ENCODE measurements at places on chromosomes 4 and X. TPM values are rescaled to one million over a fixed set of nuclear protein-coding genes. Genes with fewer than 3 reads are reported as not detected.

Gene CSAG1
- not detected for total RNA-seq

Gene CENPI
- total RNA-seq = 1.2 TPM

Gene GPR119
- total RNA-seq = not detected

- DNase-seq = no peak
These were observed 20.7 kb downstream of the HHIP start for GRCh38 chr4:144666539-144667175.

DNA sequence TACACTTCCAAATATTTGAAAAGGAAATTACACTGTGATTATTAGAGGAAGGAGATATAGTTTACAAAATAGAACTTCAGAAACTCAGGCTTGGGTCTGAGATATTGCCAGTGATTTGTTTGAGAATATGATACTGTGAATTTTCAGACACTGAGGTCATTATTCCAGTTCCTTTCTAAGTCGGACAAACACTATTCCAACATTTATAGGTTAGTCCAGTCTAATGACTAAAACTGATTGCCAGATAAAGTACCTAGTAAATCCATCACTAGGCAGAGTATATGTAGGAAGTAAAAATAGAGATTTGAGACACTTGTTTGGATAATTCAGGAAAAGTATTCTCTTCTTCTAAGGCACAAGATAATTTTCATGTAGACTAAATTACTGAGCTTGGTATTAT is 13.2 kb downstream of the MTTP start:
- no peak for DNase-seq

GRCh38 chr4:22408474-22408873 is 107.4 kb downstream of the ADGRA3 start:
- DNase-seq = no peak

DNA sequence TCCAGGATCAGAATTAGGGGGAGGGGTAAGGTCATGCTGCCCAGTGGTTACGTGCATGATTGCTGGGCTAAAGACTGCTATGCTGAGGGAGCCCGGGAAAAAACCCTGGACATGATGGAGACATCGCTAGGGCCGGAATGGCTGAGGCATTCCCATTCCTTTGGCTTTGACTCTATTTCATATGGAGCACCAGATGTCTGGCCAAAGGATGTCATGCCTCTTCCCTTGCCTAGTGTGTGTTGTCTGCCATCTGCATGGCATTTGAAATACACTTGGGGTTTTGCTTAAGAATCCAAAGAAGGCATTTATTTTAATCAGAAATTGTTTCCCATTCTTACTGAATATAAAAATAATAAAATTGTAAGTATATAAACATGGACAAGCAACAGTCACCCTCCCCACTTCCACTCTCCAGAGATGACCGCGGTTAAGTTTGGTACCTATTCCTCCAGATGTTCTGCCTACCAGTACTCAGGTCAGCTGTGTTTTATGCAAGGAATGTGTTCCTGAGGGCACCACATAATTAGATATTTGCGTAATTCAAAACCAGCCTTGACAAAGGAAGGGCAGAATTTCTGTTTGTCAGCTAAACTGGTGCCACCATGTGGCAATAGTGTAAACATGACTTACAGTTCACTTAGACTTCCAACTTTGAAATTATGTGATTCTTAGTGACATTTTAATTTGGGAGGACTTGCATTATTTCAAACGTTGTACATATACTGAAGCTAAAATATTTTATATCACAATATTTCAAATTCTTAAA is 105.9 kb downstream of the CT47B1 start:
- no peak for DNase-seq

DNA sequence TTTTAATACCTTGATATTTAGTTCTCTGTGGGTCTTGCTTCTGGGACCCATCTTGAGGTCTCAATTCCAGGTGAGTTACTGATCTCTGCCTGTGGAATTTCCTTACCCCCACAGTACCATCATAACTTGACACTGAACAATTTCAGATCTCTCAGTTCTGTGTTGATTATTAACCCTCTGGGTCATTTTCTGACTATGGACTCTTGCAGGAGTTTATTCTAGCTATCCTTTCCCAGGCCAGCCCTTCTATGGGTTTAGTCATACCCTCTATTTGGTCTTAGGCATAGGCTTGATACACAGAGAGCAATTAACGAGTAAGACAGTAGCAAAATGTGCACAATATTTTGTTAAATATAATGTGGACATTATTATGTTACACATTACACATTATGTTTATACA is 3.7 kb upstream of the SPARCL1 start:
- no peak for DNase-seq

- no peak for DNase-seq
These were observed 22.0 kb downstream of the CPLX1 start for GRCh38 chr4:803884-804283.

DNA sequence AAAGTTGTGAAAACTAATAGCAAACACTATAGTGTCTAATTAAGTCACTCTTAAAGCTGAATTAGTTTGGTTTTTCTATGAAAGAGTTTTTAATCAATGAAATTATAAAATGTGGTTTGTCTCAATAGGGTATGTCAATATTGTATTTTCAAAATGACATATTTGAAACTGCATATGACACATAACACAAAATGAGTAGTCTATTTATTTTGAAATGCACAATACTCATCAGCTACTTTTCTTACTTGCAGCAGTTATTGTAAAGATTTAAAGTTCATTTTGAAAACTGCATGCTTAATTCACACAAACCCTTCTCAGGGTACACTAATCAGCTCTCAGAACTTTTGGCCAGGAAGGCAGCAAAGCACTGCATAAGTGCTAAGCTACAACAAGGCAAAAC is 21.2 kb downstream of the CLGN start:
- no peak for DNase-seq

GRCh38 chr4:138959097-138959815 is 56.3 kb upstream of the NOCT start:
- no peak for DNase-seq

- no peak for DNase-seq
These were observed 81.2 kb upstream of the KCNIP4 start for GRCh38 chr4:22029803-22030202.

All from upper lobe of right lung (tissue), 1 donor.